Fibroblast of skin of left quadriceps (primary cell): ENCODE measurements at places on chromosomes 1 and 21.
A peak's percentile ranks its signal among the peaks of the same experiment; 100 is the strongest.

DNA sequence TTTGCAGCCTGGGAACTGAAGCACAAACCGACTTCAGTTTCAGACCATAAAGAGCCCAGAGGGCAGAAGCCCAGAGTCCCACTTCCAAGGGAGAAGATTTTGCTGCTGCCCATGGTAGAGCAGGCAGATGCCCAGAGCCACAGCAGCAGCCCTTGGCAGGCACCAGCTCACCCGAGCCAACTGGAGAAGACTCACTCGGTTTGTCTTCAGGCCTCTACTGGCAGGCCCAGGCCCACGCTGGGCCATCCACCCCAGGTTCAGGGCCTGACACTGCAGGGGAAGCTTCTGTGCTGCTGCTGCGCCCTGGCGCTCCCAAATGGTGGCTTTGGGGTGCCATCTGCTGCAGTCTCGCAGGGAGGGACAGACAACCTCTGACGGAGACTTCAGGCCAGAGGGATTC, 33.3 kb downstream of the SLC66A1 start:
- no peak for DNase-seq

DNA sequence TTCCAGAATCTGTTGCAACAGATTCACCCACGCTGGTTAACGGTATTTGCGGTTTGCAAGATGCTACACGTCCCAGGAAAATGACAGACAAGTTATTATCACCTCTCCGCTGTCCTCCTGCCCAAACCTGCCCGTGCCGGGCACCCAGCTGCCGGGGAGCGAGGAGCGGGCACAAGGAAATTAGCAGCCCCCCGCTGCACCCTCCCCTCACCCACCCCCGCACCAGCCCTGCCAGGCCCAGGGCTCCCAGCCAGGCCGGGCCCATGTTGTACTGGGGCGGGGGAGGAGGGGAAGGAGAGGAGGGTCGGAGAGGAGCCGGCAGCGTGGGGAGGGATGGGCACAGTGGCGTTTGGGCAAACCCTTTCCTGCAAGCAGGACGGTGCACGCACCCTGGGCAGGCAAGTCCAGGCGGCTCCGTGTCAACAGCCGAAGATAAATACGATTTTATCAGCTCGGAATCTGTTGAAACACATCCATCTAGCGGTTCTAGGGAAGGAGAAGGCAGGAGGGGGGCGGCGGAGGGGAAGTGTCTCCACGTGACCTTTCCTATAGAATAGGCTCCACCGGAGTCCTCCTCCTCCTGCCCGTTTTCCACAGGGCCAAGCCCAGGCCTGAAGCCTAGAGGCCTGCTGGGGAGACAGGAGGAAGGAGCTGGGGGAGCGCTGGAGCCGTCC, 35.1 kb upstream of the CCDC27 start:
- no peak for DNase-seq

- DNase-seq = no peak
Observed at GRCh38 chr1:219917851-219918466, 10.4 kb downstream of the SLC30A10 start.

GRCh38 chr1:42006836-42007235, 88.1 kb upstream of the HIVEP3 start:
- peak; percentile 8 for DNase-seq

DNA sequence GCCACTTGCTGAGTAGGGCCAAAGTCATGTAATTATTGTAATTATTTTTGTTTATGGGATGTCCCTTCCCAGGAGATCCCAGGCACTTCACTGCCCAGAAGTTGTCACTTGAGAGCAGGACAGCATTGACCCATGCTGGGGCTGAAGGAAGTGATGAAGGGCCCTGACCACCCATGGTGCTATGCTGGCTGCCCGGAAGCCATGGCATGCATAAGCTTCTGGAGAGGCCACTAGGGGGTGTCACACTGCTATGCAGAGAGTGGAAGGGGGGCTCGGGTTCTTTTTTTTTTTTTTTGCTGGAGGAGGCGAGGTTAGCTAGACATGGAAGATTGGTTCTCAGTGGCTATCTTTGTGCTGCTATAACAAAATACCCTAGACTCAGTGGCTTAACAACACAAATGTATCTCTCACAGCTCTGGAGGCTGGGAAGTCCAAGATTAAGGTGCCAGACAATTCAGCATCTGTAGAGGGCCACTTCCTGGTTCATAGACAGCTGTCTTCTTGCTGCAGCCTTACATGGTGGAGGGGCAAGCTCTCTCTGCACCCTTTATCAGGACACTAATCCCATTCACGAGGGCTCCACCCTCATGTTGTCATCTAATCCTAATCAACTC, 84.9 kb downstream of the CNIH3 start:
- DNase-seq = no peak

DNA sequence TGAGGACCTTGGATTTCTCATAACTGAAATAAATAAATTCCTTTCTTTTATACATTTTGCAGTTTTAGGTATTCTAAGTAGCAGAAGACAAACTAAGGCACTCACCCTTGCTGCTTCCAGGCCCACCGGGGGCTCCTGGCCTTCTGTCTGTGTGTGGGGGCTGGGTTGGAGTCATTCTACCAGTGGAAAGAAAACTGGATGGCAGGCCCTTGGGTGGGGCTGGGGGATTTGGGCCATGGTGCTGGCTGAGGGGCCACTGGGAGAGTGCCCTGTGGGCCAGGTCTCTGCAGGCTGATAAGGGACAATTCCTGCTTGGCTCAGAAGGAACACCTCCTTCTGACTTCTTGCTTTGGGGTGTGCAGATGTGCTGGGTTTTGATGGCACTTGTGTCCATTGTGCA, 54.0 kb upstream of the CSF3R start:
- DNase-seq = no peak

- no peak for DNase-seq
Observed at GRCh38 chr1:19169642-19170041, 40.4 kb downstream of the UBR4 start.

GRCh38 chr21:25569084-25569483, 38.2 kb downstream of the MRPL39 start:
- no peak for DNase-seq

- DNase-seq = no peak
Observed at GRCh38 chr1:32962248-32962896, 2.2 kb downstream of the RNF19B start.

GRCh38 chr1:7403265-7404045, 367.6 kb upstream of the VAMP3 start:
- no peak for DNase-seq

DNA sequence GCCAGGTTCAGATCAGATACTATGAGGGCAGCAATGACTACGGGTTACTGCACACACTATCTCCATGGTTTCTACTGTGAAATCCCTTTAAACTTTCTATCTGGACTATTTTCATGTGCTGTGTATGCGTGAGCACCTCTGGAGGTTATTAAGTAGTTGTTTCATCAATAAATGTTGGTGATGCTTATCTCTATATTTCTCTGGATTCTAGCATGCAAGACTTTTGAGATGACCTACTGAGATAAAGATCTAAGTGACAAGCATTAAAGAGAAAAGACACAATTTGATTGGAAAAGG, 194.0 kb downstream of the NRIP1 start:
- DNase-seq = no peak

- no peak for DNase-seq
Observed at GRCh38 chr1:234916840-234917239, 211.8 kb downstream of the TOMM20 start.
